ENCODE measurements at places on chromosomes 5 and 9.

- no peak for DNase-seq
Observed at GRCh38 chr9:107938801-107939386, 449.3 kb upstream of the KLF4 start.

DNA sequence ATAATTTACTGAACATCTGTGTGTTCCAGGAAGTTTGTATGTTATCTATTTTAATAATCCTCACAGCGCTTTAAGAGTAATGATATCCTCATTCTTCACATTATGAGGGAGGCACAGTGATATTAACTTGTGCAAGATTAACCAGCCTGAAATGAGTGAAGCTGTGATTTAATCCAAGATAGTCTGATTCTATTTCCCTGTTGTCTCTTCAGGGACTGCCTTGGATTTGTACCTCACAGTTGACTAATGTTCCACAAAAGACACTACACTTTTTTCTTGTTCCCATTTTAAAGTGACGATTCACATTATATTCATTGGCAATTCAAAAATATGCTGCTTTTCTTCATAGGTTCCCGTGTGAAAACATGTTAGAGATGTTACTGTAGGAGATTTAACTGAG lies 125.3 kb upstream of the GNA14 start:
- no peak for DNase-seq

- no peak for DNase-seq
Observed at GRCh38 chr5:151699071-151699901, 12.6 kb upstream of the SPARC start.

DNA sequence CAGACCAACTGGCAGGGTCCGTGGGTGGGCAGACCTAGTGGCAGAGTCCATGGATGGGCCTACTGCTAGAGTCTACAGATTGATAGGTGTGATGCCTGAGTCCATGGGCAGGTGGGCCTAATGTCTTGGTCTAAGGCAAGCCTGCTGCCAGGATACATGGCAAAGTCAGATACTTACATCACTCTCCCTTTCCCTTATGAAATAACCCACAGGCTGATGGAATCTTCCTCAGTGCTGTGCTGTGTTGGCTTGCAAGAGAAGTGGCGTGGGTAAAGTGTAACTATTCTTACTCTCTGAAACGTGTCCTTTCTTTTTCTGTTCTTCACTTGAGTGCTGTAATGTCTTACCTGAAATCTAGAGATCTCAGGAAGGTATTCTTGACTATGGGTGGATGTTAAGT lies 67.3 kb upstream of the ADRB2 start:
- no peak for DNase-seq

DNA sequence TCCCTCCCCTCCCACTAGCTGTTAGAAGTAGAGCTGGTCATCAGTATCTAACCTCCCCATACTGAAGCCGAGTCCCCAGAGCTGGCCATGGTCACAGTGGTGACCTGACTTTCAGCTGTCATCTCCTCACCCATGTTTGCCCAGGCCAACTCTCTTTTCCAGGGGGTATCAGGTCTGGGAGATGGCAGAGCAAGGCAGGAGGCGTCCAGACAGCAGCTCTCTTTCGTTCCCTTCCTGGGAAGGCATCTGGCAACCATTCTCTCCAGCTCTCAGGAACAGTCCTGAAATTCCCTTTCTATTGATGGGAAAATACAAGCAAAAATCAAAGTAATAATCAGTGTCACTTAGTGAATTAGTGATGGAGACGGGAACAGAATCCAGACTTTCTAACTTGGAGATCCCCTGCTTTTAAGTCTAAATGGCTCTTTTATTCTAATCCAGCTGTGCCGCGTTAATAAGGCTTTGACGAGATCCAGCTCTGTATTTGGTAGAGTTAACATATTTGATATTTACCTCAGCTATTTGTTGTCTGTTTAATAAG lies 21.3 kb upstream of the AOPEP start:
- no peak for DNase-seq

GRCh38 chr5:67209141-67209771 lies 12.7 kb upstream of the CD180 start:
- DNase-seq, result peak; percentile 89

DNA sequence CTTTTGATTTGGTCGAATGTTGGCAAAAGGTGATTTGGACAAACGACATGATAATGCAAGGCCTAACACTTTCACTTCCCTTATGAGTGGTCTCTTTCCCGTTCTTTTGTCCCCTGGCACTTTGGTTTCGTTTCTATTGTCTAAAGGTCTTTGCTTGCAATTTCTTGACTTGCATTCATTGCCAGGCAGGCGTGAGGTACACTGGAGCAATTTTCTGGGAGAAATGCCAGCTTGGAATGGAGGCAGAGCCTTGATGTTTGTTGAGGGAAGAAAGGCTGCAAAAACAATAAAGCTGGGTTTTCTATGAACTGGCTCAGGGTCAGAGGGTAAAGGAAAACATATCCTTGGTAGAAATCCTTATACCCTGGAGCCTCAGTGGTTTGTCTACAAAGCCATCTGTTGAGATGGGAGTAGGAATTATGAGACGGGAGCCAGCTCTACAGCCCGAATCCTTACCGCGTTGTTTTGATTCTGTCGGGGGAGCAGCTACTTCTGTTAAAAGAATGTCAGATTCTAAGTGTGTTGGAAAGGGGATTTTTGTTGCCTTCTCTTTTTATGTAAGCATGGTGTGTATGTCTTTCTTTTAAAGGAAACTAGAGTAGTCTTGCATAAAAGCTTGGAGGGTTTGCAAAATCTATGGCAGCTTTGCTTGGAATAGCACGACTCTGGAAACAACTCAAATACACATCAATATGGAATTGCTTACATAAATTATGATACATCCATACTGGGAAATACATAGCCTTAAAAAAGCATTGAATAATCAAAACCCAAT lies 158.9 kb downstream of the RMI1 start:
- peak; percentile 4 for DNase-seq

DNA sequence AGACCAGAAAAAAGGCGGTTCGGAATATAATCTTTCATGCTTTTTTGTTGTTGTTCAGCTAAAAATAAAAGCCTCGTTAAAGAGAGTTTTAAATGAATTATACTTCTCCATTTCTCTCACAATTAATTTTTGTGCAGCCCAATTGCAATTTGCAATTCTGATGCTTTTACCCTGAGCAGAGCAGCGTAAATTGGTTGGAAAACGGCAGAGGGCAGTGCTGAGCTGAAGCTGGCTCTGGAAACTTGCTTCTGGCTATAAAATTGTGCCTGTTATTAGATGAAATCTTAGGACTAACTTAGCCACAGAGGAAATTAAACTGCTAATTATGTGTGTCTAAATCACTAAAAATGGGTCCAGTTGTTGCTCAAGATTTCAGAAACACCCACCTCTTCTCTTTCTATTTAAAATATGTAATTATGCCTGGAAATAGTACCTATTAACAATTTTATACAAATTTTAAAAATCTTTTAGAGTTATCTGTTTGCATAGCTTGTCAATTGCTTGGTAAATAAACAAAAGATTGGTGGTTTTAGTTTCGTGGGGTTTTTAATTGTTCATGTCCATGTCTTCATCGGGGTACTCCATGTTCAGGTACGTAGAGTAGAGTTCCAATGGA lies 441.8 kb upstream of the TLE4 start:
- peak; percentile 46 for DNase-seq

- DNase-seq, result no peak
Observed at GRCh38 chr9:28909526-28909925, 1336.2 kb upstream of the C9orf72 start.

GRCh38 chr5:80921026-80921425 lies 39.1 kb upstream of the RASGRF2 start:
- DNase-seq, result no peak

- DNase-seq, result no peak
Observed at GRCh38 chr9:134984372-134985265, 66.9 kb upstream of the FCN1 start.

DNA sequence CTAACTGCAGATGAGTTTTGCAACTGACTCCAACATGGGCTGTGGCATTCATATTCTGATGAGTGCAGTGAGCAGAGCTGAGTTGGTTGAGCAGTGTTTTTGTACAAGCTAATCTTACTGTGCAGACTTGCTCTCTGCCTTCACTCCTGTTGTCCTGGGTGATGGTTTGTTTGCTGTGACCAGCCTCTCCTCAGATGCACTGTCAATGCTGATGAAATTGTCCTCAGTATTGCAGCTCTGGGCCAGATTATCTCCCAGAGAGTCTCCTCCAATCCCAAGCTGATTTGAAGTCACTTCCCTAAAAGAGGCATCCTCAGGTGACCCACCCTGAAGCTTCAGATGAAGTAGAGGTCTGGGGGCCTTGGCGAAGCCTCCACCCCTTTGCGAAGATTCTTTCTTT lies 581.8 kb downstream of the ACTL7B start:
- DNase-seq, result no peak

- no peak for DNase-seq
Observed at GRCh38 chr5:118776755-118777154, 211.6 kb downstream of the DTWD2 start.

- no peak for DNase-seq
Observed at GRCh38 chr9:37104183-37104889, 16.0 kb upstream of the ZCCHC7 start.

GRCh38 chr9:16870596-16871335 lies at the start of gene BNC2:
TSS of gene BNC2 (minus strand) at chr9:16870670. CDS start at chr9:16870648, 22 bp downstream.
- no peak for DNase-seq

- no peak for DNase-seq
Observed at GRCh38 chr9:105144076-105144475, 100.4 kb upstream of the SLC44A1 start.

GRCh38 chr9:94758880-94759279 lies 32.4 kb downstream of the AOPEP start:
- DNase-seq, result no peak

GRCh38 chr5:151051066-151051930 lies 29.5 kb downstream of the TNIP1 start:
- DNase-seq, result peak; percentile 89

- peak; percentile 25 for DNase-seq
Observed at GRCh38 chr5:113507601-113508000, 5.9 kb upstream of the YTHDC2 start.

- DNase-seq, result no peak
Observed at GRCh38 chr9:87594194-87594593, 96.5 kb downstream of the DAPK1 start.

DNA sequence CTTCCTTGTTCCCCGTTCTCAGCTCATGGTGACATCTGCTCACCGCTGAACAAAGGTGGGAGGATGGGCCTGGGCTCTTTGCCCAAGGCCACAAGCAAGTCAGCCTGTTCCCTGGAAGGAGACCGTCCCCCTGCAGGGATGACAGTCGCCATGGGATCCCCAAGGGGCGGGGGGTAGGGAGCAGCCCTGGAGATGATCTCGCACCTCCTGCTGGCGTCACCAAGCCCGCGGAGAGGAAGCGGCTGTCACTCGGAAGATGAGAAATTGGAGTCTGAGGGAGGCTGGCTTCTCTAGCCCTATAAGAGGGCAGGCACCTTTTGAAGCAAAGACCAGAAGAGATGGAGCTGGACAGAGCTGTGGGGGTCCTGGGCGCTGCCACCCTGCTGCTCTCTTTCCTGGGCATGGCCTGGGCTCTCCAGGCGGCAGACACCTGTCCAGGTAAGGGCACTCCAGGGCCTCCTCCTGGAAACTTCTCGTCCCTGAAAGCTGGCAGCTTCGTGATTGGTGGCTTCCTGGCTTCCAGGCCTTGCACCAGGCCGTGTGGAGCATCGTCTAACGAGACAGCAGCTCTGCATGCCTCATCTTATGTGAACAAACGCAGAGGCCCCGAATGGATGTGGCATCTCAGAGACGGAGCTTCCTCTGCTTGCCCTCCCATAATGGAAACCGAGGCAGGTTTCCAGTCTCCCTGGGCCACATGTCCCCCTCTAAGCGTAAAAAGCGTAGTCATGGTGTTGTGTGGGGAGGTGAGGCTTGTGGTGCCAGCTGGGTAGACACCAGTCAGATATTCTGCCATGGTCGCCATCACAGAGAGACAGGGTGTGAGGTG lies at the start of gene FCN2:
Gene FCN2 (plus strand): TSS at position 327 of the 829 bp plus-strand sequence. CDS start 12 bp downstream, at position 339.
- no peak for DNase-seq

- no peak for DNase-seq
Observed at GRCh38 chr5:157182143-157182757, 1.6 kb downstream of the ITK start.

DNA sequence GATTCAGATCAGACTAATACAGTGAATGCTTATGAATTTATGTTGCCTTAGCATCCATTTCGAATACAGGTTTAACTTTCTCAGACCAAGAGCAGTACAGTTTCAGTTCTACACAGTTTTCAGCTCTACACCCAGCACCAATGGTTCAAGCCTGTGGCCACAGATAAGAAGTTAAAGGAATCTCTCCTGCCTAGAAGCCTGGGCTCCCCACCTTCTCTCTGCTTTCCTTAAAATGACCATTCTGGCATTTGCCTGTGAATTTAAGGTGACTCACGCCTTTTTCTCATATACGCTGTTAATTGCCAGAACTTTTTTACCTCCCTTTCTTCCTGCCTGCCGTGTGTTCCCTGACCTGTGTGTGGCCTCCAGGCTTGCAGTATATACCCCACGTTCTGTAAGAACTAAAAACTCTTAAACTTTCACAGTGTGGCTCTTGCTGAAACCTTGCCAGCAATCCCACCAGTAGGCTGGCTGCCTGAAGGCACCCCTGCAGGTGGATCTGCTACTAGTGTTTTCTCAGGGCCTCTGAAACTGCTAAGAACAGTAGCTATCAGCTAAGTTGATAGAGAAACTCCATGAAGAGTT lies 692.8 kb upstream of the CDH18 start:
- DNase-seq, result no peak

DNA sequence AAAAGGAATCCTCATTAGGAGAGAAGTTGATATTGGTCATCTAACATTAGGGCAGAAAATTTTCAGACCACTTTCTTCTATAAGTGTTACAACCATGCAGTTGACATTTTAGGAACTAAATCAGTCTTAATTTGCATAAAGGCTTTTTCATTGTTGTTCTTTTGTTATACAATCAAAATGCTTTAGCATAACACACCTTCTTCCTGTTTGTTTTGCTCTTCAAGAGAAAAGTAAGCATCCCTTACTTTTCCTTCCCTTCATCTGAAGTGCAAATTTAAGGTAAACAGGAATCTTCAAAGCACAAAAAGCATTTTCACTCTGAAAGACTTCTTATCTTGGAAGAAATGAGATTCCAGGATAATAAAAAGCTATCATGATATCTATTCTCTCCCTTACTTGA lies 273.6 kb downstream of the PTPRD start:
- no peak for DNase-seq

- DNase-seq, result no peak
Observed at GRCh38 chr9:87127978-87128614, 180.8 kb upstream of the GAS1 start.
